Breast epithelium (tissue), 4 donors: ENCODE measurements at places on chromosomes 7 and 10.

DNA sequence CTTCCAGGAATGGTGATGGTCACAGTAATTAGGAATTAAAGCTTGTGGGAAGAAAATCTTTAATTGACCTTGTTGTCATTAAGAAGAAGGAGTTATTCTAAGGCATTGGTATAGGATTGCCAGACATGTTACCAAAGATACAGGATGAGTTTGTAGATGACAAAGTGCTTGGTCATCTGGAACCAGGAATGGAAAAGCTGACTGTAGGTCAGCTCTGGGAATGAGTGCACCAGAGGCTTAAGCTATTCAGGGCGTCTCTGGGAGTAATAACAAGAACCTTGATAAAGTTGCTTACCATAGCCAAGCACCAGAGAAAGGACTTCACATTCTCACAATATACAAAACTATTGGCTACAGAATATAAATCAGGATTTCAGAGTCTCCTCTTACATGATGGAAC lies 89.0 kb downstream of the PHTF2 start:
- DNase-seq: no peak

GRCh38 chr7:90660819-90661218 lies 64.7 kb downstream of the CDK14 start:
- DNase-seq: no peak

DNA sequence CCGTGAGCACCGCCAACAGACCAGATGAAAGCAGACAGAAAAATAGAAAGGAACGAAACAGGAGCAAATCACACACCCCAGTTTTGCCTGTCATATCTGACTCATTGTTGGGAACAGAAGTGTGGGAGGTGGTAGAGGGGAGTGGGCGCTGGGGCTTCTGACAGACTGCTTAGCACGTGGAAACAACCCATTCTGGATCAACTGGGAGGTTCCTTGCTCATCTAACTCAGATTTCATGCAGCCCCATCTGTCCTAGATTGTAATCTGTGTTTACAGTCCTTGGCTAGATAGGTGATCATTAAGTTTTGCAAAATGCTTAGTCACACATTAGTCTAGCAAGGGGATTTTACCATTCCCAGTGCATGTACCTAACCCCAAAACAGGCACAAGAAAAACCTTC lies 154.1 kb downstream of the NRP1 start:
- no peak for DNase-seq

DNA sequence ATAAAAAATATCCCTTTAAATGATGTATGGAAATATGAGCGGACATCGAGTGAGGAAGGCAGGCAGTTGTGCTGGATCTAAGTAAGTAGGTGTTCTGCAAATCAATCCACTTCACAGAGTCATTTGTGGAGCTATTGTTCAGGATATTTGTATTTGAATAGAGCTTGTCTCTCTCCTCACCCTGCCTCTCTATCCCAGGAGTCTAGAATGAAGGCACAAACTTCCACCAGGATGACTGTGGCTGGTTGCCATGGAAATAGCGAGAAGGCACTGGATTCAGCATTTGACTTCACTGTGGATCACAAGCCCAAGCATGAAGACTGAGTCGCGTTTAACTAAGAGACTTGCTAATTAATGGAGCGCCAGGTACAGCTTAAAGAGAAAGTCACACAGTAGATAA lies 53.2 kb downstream of the NPY start:
- DNase-seq: no peak

- DNase-seq: no peak
These were observed 54.8 kb downstream of the MKI67 start for GRCh38 chr10:128071417-128071782.

- DNase-seq: no peak
These were observed 557.4 kb upstream of the ADARB2 start for GRCh38 chr10:2294739-2295138.

GRCh38 chr7:35499226-35499625 lies 195.7 kb downstream of the HERPUD2 start:
- DNase-seq: no peak

DNA sequence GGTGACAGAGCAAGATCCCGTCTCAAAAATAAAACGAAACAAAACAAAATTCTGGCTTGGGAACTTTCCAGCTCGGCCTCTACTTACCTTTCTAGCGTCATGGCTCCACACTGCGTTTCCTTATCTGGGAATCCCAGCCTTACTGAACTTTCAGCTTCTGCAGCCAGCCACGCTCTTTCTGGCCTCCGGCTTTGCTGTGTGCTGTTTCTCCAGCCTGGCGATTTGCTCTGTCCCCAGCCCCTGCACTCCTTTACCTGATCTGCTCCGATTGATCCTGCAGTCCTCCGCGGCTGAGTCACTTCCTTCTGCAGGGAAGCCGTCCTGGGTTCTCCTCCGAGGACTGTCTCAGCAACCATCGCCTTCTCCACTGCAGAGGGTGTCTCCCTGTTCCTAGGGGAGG lies 71.0 kb upstream of the FAM171A1 start:
- DNase-seq: no peak

GRCh38 chr7:508461-509170 lies 11.0 kb downstream of the PDGFA start:
- DNase-seq: no peak

GRCh38 chr7:80984619-80985018 lies 65.8 kb upstream of the SEMA3C start:
- DNase-seq: no peak

DNA sequence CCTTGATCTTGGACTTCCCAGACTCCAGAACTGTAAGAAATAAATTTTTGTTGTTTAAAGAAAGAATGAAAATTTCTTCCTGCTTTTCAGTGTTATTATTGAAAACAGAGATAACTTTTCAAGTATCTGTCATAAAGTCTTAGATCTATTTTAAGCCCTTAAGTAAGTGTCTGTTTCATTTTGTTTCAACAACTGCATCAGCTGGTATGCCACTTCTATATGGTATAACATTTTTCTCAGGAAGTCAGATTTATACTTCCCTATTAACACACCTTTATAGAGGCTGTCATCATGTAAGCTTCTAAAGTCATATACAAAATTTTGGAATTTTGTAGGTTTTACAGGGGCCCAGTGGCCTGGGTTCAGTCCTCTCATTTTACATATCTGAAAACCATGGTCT lies 24.4 kb downstream of the RALA start:
- DNase-seq: no peak

- no peak for DNase-seq
These were observed 338.5 kb downstream of the SEMA3D start for GRCh38 chr7:84848219-84848973.

GRCh38 chr7:84159435-84159834 lies 35.2 kb downstream of the SEMA3A start:
- DNase-seq: no peak

DNA sequence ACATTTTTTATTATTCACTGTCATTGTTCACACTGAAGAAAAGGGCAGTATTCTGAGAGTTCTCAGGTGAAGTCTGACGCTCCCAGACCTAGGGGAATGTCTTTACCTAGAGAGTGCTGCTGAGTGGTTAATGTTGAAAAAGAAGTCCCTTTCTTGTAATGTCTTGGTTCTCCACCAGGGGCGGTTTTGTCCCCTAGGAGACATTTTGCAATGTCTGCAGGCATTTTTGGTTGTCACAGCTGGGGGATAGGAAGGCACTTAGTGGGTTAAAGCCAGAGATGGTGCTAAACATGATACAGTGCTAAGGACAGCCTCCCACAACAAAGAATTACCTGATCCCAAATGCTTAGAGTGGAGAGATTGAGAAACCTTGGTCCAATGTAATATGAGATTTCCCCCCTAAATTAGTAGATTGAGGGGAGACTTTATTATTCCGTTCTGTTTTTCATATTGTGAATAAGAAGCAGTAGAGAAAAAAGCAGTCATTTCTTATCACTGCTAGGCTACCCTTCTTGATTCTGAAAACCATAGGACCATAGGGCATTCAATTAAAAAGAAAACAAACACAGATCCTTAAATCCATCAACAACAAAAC lies 13.1 kb downstream of the UMAD1 start:
- DNase-seq: no peak

DNA sequence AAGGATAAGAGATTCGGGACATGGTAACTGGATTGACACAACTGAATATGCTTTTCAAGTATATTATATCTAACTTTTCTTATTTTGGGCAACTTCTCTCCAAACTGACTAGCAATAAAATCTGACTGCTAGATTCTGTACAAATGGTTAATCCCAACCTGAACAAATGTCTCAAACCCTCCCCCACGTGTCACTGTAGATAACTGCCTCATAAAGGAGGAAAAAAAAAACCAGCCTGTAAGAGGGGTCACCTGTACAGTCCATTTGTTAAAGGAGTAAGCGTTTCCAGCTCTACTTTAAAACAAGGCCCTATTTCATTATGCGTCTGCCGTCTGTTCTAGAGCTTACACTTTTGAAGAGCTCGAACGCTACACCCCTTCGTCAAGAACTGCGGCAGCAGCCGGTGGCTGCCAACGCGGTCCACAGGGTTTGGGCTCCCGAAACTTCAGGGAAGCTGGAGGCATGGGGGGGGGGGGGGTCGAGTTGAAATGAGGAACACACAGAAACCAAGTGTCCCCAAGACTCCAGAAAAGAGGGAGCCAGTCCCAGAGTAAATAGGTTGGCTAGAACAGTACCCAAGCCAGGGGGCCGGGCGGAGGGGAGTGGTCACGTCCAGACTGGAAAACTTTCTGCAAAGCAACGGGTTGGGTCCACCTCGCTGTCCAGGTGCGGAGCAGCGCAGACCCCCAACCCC lies 492 bp downstream of the COG5 start:
- DNase-seq: no peak

GRCh38 chr10:112782200-112782907 lies 167.7 kb upstream of the TCF7L2 start:
- DNase-seq: no peak

DNA sequence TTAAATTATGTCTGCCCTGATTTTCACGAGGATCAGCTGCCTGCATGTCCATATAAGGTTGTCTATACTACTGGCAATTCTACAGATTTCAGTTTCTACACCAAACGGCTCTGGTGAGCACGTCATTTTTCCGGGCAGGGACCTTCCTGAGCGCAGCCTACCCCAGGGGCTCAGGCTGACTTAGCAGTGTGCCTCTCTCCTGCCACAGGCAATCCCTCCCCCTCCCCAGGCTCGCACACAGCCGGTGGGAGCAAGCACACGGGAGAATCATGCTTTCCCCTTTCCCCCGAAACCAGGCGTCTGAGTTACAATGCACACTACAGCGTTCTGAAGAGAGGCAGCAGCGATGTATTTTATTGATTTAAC lies 1.7 kb downstream of the KLF6 start:
- no peak for DNase-seq

GRCh38 chr10:75035975-75036708 lies 75.3 kb upstream of the SAMD8 start:
- DNase-seq: no peak

DNA sequence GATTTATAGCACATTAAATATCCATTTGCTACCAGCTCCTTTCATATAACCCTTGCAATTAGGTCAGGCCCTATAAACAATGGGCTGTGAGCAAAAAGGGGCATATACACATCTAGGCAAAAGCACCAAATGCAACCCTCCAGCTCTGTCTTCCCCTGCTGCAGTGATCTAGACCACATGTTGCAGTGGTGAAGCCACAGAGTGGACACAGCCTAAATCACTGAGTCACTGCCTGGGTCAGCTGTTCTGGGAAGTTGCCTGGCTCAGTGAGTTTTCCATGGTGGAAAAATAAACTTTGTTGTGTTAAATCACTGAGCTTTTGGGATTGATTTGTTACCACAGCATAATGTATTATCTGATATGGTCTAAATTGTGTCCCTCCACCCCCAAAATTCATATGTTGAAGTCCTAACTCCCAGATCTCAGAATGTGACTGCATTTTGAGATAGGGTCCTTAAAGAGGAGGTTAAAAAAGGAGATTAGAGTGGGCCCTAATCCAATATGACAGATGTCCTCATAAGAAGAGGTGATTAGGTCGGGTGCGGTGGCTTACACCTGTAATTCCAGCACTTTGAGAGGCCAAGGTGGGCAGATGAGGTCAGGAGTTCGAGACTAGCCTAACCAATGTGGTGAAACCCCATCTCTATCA lies 70.4 kb downstream of the ZFAND4 start:
- no peak for DNase-seq

- no peak for DNase-seq
These were observed 235.9 kb downstream of the COBL start for GRCh38 chr7:51080622-51081269.

- no peak for DNase-seq
These were observed 10.8 kb upstream of the MNX1 start for GRCh38 chr7:157021071-157021870.

DNA sequence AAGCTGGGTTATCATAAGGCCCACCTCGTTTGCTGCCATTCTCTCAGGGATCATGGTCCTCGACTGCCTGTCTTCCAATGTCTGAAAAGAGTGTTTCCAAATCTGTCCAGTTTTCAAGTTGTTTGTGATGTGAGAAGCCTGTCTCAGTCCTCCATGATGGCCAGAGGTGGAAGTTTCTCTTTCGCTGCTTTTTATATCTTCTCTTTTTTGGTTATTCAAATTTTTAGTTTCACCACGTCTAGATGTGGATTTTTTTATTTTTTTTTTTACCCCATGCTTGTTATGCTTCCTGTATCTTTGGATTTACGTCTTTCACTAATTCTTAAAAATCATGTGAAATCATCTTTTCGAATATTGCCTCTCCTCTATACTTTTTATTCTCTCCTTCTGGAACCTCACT lies 6.1 kb upstream of the RBM33 start:
- no peak for DNase-seq

GRCh38 chr10:49484486-49485235 lies 54.3 kb downstream of the ERCC6 start:
- DNase-seq: no peak

DNA sequence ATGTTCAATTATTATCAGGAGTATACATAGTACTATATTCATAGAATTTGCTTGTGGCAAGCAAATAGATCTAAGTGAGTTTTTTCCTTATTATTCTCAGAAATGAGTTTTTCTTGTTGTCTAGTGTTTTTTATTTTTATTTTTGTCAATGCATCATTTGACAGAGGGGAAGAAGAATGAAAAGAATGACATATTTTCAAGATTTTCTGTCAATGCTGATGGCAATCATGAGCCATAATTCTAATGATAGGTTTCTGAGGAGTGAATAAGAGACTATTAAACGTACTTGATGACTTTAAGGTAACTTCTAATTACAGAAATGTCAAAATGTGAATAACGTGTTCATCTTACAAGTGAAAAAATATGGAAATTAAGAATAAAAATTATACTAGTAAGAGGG lies 144.6 kb upstream of the CSTF2T start:
- no peak for DNase-seq

- DNase-seq: no peak
These were observed 23.5 kb upstream of the GPR146 start for GRCh38 chr7:1020849-1021251.

DNA sequence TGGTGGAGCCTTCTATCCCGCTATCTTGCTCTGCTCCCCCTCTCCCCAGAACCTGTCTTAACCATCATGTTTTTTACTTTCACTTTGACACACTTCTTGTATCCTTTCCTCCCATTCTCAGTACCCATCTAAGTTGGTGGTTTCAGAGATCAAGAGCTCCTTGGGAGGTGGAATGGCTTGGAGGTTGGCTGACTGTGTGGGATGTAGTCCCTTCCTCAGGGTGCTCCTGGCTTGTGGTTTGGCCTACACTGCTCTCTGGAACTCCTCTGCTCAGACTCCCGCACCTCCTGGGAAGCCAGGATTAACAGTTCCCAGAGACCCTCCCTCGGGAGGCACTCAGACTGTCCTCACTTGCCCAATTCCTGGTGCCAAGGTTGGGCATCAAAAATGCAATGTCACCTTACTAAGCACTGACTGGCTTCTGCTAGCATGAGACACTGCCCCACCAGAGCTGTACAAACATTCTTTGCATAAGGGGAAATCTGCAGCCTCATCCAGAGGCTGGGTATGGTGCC lies 93.1 kb upstream of the NAMPT start:
- no peak for DNase-seq

GRCh38 chr7:44914992-44915607 lies 29.8 kb upstream of the PURB start:
- DNase-seq: no peak

- no peak for DNase-seq
These were observed 83.2 kb upstream of the BAIAP2L1 start for GRCh38 chr7:98483964-98484545.
